ENCODE measurements at places on chromosomes 6 and 20.

DNA sequence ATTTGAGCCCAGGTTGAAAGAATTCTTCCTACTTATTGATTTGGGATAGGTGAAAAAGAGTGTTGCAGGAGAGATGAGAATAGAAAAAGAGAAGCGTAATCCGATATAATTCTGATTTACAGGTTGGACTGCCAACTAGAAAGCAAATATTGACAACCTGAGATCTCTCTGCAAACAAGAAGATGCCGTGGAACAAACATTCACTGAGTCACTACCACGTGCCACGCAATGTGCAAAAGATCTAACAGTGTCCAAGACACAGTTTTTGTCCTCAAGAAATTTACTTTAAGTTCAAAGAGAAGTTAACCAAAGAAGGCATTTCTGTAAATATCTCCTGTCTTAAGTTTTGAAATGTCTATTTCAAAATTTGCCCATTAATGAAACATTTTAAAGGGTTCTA, 578.0 kb upstream of the ARID1B start:
- DNase-seq: no peak

DNA sequence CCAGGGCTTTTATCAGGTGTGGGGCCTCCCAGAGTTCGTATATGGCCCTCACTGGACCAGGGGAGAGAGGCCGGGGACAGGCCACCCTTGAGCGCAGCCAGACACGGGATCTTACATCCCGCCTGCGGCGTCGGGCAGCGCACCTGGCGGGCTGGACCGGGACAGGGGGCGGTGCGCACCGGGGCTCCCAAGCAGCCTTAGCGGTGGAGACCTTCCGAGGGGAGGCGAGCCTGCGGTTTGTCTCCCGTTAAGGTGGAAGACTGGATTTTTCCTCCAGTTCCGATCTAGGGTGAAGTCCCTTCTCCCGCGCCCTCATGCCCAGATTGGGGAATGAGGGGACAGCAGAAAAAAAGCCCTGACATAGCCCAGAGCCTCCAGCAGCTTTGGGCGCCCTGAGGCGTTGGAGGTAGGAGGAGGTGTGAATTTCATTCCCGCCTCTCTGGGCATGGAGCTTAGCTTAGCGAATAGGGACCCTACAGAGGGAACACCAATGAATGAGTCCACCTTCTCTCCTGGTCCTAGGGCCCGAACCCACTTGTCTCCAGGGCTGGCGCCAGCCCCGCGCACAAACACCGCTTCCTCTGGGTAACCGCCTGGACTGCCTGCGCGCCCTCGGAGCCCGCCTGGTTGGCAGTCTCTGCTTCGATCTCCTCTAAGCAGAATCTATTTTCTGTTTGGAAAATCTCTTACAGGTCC, 6.7 kb upstream of the LAMP5 start:
- no peak for DNase-seq

DNA sequence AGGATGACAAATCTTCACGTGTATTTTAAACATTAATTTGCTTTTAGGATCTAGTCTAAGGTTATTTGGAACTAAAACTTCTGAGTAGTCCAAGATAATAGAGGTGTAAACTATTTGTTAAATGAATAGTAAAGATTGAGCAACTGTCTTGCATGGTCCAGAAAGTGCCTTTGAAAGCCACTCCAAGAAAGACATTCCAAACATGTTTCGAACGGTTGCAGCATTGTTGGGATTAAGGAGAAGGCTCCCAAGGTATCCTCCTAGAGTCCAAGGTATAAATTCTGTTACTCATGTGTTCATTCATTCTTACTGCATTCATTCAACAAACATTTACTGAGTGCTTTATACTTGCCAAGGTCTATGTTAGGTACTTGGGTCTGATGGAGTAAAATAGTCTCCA, 28.8 kb upstream of the MYLK2 start:
- no peak for DNase-seq

DNA sequence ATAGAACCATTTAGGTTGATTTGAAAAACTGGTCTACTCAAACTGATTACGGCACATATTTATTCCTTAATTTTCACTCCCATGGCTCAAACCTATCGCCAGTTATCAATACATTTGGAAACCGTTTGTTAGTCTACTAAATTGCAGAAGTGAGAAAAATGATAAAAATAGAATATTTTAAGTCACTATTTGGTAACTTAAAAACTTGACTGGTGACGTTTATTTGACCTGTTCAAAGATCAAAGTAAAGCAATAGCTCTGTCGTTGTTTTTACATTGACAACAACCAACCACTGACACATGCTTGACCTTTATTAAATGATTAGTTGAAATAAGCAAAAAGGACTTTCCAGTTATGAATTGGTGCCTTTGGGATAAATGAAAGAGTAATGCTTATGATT, 402.9 kb upstream of the MAP3K7 start:
- no peak for DNase-seq

DNA sequence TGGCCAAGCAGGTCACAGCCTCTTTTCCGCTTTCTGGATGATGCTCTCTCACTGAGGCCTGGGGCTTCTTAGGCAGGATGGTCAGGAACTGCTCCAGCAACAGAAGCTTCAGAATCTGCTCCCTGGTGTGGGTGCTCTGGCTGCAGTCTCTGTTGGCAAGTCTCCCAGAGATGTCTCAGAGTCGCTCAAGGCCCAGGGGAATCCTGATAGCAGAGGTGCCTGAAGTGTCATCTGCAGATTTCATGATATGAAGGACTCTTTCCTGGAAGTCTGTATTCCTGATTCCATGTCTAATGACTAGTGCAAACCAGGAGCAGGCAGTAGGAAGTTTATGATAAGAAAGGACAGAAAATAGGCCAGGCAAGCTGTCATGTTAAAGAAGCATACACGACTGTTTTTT, 20.3 kb downstream of the ZSCAN31 start:
- no peak for DNase-seq

DNA sequence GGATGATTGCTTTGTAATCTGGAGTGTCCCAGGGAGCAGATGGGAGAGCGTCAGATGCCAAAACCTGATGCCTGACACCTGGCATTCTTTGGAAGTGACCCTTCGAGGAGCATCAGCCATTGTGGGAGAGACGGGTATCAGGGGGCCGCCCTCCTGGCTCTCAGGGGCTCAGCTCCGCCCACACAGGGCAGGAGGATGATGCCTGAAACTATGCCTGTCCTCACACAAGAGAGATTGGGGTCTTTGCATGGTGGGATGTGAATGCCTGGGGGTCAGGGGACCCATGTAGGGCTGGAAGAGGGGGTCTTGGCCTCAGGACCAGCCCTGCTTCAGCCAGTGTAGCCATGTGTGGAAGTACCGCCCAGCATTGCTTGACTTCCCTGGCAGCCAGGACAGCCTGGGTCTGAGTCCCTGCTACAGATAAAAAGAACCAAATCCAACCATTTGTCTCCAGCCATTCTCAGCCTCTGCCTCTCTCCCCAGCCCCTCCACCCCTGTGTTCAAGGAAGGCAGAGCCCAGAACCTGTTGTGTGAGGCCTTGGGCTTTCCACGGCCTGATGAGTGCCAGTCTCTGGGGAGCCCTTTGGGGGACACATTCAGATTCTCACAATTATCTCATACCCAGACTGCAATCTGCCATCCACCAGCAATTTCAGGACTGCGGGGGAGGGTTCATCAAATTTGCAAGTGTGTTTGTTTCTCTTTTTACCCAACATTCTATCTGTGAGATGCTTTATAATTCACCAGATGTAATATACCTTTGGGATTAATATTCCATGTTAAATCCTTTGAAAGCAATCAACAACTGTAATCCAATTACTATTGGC, 371.2 kb downstream of the PREX1 start:
- DNase-seq: no peak

DNA sequence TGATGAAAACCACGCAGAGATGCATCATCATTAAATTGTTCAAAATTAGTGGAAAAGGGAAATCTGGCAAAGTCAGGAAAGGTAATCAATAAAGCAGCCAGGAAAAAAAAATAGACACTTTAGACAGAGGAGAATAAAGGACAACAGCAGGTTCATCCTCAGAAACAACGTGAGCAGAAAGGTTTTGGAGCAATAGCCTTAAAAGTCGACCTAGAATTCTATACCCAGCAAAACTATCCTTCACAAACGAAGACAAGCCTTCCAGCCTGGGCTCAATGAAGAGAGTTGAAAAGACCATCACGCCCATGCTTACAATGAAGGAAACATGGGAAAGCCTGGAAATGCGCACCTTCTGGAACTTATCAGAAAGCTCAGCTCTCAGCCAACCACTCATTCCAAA, 24.7 kb upstream of the CHRNA4 start:
- no peak for DNase-seq

DNA sequence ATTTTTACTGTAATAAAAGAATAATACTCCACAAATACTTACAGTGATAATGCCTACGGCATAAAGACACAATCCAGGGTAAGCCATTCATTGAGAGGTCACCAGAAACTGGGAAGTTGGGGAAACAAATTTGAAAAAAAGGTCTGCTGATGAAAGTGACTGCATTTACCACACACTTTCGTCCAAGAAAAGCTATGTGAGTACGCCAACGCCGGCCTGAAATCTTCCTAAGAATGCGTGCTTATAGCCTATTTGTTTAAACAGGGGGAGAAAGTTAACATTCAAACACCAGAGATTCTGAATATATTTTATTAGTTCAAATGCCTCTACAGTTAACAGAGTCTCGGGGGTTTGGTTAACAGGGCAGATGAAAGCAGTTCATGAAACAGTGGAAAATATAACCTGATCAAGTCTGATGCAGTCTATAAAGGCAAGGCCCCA, 657 bp upstream of the LTV1 start:
- DNase-seq: no peak

GRCh38 chr6:3843379-3844096, 5.6 kb upstream of the FAM50B start:
- no peak for DNase-seq

- no peak for DNase-seq
These were observed 339.0 kb downstream of the NRN1 start for GRCh38 chr6:5667737-5668136.

- no peak for DNase-seq
These were observed 45.5 kb upstream of the SNAP25 start for GRCh38 chr20:10172998-10173655.

DNA sequence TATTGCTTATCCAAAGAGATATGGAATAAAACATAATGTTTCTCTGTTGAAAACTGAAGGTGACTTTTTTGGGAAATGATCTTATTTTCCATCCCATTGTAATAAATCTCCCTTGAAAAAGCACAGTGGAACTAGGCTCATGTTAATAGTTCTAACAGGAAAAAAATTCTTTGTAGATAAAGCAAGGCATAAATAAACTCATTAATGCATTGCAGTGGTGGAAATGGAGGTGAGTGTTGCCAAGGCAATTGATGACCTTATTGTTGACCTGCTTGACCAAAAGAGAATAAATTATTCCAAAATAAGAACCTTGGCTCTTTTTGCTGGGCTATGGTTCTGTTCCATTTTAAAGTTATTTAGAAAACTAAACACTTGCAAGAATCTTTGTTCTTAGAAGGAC, 55.2 kb downstream of the TRMT11 start:
- no peak for DNase-seq

GRCh38 chr6:97689078-97689754, 406.2 kb upstream of the MMS22L start:
- no peak for DNase-seq

- DNase-seq: no peak
These were observed 4.1 kb upstream of the DLL1 start for GRCh38 chr6:170294813-170295509.

GRCh38 chr6:11750682-11751081, 27.9 kb downstream of the ADTRP start:
- DNase-seq: no peak

DNA sequence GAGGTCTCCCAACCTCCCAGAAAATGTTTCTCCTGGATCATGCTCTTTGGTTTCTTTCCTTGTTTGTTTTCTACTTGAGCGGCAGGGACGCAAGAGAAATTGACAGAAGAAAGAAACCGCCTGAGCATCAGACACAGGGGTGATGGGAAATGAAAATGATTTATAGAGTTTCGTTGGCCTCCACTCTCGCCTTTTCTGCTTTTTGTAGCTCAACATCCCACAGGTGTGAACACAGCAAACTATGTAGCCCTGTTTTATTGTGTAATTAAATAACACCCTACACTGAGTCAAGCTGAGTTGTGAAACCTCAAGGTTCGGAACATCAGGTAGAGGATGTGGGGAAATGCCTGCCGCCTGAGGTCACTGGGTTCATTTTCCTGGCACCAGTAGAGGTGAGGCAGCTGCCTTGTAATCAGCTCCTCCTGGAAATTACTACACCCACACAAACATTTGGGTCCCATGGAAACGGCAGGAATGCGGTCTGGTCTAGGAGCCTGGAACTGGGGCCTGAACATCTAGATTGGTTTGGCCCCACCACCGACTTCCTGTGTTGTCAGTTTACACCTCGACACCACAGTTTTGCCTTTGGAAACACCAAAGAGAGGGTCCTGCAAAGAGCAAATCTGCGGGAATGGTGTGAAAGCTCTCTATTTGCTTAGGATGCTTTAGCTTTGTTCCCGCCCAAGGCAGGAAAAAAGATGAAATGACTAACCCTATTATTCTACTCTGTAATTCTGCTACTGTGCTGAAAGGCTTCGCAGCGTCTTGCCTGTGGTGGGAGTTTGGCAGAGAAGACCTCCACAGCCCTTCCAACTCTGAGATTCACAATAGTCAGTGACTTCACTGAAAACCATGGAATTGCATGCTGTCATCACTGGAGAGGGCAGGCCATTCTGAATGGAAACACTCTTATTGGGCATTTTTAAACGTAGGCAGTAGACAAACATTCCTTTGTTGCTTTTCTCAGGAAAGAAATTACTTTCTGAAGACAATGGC, 53.0 kb downstream of the ADAT2 start:
- no peak for DNase-seq

GRCh38 chr6:157145656-157146285, 177.5 kb downstream of the TMEM242 start:
- no peak for DNase-seq

GRCh38 chr6:39568896-39569295, 156.3 kb downstream of the KIF6 start:
- DNase-seq: no peak
